ENCODE measurements at places on chromosomes 4 and X. TPM values are rescaled to one million over a fixed set of nuclear protein-coding genes. Genes with fewer than 3 reads are reported as not detected.

GRCh38 chr4:172573899-172574298 is 594.7 kb upstream of the GALNT7 start:
- DNase-seq, result no peak
- no peak overlapping the region for H3K27ac ChIP-seq
- no peaks in the 10 kb centered on the region for H3K27me3 ChIP-seq
- H3K36me3 ChIP-seq, result no peaks in the 10 kb centered on the region
- H3K4me3 ChIP-seq, result no peak overlapping the region

- DNase-seq, result peak; percentile 84
- H3K36me3 ChIP-seq, result peaks cover 47% of the 10 kb centered on the region
- H3K27ac ChIP-seq, result peak within 1 kb of the TSS; percentile 95
- H3K27me3 ChIP-seq, result no peaks in the 10 kb centered on the region
Measured at GRCh38 chr4:99946356-99947189, at the start of gene DNAJB14. Gene DNAJB14 (minus strand): TSS chr4:99946618. CDS start chr4:99946571, 47 bp downstream.

GRCh38 chr4:162116095-162116779 is 47.6 kb downstream of the FSTL5 start:
- no peak overlapping the region for H3K27ac ChIP-seq
- H3K4me1 ChIP-seq, result no peaks in the 10 kb centered on the region

GRCh38 chrX:119189595-119189994 is 46.5 kb upstream of the PGRMC1 start:
- H3K4me1 ChIP-seq, result no peaks in the 10 kb centered on the region
- no peaks in the 10 kb centered on the region for H3K36me3 ChIP-seq
- H3K27ac ChIP-seq, result no peak overlapping the region
- no peak for DNase-seq
- peaks cover 2% of the 10 kb centered on the region for H3K27me3 ChIP-seq

DNA sequence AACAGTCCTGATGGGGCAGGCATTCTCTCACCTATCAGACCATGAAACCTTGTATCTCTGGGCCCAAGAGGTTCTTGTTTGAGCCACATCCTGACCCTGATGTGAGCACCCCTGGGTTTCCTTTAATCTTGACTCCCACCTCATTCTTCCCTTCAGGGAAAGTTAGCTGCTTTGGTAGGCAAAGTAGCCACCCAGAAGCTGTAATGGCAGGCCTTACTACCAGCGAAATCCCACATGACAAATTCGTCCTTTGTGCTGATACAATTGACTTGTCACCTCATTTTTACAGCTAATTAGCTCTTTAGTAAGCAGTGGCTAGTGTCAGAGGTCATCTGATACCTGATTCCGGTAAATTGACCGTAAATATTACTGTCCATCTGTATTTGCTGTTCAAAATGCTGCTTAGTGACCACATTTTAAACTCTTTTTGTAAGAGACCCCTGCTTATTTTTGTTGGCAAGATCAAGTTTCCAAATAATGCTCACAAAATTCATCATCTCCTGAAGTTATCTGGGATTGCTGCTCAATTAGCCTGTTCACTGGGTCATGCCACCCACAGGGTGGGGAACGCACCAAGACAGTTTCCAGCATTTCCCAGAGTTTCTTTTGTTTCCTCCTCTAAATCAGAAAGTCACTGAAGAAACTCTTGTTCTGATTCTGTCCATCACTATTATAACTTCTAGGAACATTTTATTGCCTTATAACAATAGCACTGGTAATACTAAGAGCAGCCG is 329.7 kb downstream of the GPAT3 start:
- no peaks in the 10 kb centered on the region for H3K4me1 ChIP-seq
- no peak for DNase-seq
- no peak overlapping the region for H3K4me3 ChIP-seq
- no peak overlapping the region for H3K27ac ChIP-seq
- H3K36me3 ChIP-seq, result no peaks in the 10 kb centered on the region
- no peaks in the 10 kb centered on the region for H3K27me3 ChIP-seq

GRCh38 chrX:21728276-21728968 is 29.5 kb downstream of the SMPX start:
- H3K4me3 ChIP-seq, result no peak overlapping the region
- no peaks in the 10 kb centered on the region for H3K4me1 ChIP-seq
- no peak for DNase-seq
- H3K27ac ChIP-seq, result no peak overlapping the region
- no peaks in the 10 kb centered on the region for H3K27me3 ChIP-seq

DNA sequence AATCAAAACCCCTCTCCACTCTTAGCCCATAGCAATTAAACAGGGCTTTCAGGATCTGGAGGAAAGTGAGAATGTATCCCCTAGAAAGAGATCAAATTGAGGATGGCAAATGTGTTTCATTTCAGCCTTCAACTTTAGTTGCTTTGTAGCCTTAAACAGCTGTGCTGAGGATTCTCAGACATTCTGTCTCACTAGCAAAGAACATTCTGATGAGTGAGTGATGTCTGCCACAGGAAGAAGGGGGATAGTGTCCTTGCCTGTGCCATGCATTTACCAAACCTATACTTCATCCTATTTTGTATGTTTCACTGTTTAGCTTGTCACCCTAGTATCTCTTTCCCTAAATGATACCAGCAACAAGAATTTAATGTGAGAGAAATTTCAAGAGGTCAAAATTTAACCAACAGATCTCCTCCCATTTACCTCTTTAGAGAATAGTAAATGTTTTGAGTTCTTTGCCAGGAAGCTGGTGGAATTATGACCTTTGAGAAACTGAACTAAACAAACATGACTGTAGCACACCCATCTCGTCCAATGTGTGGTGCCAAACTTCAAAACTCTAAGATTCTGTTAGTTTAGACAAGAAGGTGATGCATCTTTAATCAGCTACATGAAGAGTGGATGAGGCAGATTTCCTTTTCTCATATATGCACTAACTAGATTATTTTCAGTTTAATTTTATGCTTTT is 165.6 kb downstream of the PALLD start:
- no peak overlapping the region for H3K27ac ChIP-seq
- DNase-seq, result no peak
- H3K27me3 ChIP-seq, result peaks cover 20% of the 10 kb centered on the region

- no peaks in the 10 kb centered on the region for H3K36me3 ChIP-seq
- no peak for DNase-seq
- no peaks in the 10 kb centered on the region for H3K27me3 ChIP-seq
- H3K27ac ChIP-seq, result no peak overlapping the region
- H3K4me1 ChIP-seq, result no peaks in the 10 kb centered on the region
Measured at GRCh38 chr4:175422331-175422730, 389.7 kb downstream of the GPM6A start.

DNA sequence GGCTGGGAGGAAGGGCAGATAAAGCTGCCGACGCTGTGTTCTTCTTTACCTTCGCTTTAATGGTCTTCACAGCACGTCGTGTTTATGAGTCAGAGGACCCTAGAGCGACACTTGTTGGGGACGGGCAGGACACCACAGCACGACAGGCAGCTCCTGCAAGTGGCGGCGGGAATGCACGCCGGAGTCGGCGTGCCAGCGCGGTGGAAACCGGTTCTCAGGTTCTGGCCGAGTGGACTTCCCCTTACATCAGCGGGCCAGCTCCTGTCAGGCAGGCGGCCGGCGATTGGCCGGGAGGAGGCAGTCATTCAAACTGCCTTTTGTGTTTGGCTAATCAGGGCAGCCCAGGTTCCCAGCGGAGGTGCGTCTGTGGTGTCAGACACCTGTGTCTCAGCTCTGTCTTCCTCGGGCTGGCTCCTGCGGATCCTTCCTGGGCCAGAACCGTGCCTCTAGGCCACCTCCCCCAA is 150.9 kb downstream of the SHROOM3 start:
- no peak overlapping the region for H3K4me3 ChIP-seq
- H3K4me1 ChIP-seq, result no peaks in the 10 kb centered on the region
- H3K27ac ChIP-seq, result no peak overlapping the region
- H3K27me3 ChIP-seq, result peaks cover 70% of the 10 kb centered on the region
- DNase-seq, result no peak

Gene NEUROG2
- not detected for total RNA-seq

Gene SLC49A3
- not detected for total RNA-seq

Gene SSX4B
- not detected for total RNA-seq

Gene MMRN1
- 1.2 TPM for total RNA-seq

Gene PDGFC
- total RNA-seq, result not detected

Gene RIPPLY1
- total RNA-seq, result not detected

Gene MRFAP1
- total RNA-seq, result 144 TPM

Gene SFRP2
- total RNA-seq, result not detected

Gene RRH
- total RNA-seq, result 0.23 TPM

Gene GPAT3
- 27.7 TPM for total RNA-seq

Data from activated CD4-positive, alpha-beta memory T cell treated with anti-CD3 and anti-CD28 coated beads, Interleukin-2, amount 10 ng/mL, durations not matched to agents 7 days and 5 days (primary cell).